ENCODE measurements at places on chromosomes 4 and X.

GRCh38 chr4:150402871-150403272 lies 179.1 kb upstream of the MAB21L2 start:
- no peak for DNase-seq

DNA sequence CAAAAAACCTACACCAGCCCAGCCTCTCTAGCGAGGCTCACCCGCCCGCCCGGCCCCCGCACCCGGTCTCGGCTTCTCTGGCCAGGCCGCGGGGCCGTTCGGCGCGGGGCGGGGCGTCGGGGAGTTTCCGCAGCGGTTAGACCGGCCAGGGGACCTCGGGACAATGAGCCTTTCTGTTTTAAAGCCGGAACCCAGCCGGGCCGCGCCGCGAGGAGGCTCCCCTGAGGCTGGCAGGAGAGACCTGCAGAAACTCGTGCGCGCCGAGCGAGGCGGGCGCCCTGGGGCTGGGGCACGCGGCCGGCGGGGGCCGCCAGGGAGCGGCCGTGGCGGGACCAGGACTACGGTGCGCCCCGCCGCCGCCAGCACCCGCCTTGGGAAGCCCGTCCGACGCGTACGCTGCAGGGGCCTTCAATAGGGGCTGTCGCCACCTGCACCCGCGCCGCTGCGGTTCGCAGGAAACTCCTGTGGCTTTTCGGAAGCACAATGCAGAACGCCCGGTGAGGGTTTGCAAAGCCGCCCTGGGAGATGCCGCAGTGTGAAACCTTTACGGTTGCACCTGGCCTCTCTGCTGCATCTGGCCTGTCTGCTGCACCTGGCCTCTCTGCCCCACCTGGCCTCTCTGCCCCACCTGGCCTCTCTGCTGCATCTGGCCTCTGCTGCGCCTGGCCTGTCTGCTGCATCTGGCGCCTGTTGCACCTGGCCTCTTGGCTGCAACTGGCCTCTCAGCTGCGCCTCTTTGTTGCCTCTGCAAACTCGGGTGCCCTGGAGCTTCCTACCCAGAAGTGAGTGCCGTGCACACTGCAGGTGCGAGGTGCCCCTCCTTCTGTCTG lies 63.9 kb downstream of the TRAPPC11 start:
- DNase-seq, result no peak

- DNase-seq, result no peak
Observed at GRCh38 chr4:97577004-97577403, 566.3 kb downstream of the STPG2 start.

GRCh38 chr4:56276547-56276946 lies 110.7 kb downstream of the AASDH start:
- DNase-seq, result no peak

- no peak for DNase-seq
Observed at GRCh38 chr4:67571975-67572374, 13.4 kb downstream of the STAP1 start.

DNA sequence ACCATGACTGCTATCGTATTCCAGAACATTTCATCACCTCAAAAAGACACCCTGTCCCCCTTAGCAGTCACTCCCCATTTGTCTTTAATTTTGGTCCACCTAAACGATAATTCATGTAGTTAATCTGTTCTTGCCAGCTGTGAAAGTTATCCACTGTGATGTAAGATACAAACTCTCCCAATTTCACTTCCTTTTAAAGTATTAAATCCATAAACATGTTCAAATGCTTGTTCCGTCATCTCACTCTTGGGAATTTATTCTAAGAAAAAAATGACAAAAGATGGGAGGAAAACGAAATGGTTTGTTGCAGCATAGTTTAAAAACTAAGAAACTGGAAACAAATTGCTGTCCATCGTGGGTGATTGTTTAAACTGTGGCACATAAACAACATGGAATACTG lies 53.7 kb upstream of the IRF2 start:
- DNase-seq, result no peak

DNA sequence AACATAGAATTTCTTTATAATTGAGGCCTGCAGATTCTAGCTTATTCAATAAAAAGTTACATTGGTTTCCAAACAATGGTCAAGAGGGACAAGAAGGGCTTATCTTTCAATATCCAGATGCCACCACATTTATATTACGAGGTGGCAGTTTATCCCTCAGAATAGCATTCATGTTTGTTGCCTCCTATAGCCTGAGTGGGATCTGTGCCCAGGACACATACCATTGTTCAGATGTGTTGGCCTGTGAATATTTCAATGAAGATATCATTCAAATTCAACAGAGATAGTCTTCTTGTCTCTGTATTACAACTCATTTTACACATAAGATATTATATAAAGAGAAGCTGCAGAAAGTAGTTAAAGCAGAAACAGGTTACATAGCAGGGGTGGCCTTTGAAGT lies 20.5 kb downstream of the GLRB start:
- DNase-seq, result no peak

DNA sequence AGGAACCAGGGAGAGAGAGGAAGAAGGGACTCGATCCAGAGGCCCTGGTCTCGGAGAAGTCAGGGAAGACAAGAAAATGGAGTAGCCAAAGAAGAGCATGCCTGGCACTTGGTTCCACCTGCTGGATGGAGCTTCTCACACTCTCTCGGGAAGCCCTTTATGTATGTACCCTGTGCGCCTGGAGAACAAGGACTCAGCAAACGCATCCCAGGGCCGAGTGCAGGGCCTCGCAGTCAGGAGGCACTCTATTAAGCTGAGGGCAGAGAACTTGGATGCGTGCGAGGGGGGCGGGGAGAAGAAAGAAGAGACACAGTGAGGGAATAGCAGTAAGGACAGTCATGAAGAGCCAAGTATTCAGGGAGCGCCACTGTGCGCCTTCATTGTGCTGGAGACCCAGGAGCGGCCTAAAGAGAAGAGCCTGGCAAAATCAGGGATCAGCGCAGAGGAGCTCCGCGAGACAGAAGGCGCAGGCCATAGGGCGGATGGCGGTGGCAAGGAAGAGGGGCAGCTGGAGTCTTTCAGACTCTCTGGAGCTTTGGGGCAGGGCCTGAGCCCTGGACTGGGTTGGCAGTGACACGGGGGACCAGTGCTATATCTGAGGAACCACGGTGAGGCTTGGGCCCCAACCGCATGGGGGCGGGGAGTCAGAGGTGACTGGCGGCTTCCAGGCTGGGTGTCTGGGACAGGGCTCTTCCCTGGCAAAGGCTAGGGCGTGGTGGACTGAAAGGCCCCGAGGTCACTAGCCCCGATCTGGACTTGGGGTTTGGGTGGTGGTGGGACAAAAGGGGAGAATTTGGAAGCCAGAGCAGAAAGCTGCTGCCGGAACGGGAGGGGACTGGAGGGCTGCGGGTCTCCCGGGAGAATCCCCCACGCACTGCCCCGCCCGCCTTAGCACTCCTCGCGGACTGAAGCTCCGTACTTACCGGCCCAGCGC lies 1.9 kb upstream of the SEPTIN6 start:
- DNase-seq, result no peak

GRCh38 chr4:76823495-76823894 lies 74.4 kb downstream of the SOWAHB start:
- no peak for DNase-seq

DNA sequence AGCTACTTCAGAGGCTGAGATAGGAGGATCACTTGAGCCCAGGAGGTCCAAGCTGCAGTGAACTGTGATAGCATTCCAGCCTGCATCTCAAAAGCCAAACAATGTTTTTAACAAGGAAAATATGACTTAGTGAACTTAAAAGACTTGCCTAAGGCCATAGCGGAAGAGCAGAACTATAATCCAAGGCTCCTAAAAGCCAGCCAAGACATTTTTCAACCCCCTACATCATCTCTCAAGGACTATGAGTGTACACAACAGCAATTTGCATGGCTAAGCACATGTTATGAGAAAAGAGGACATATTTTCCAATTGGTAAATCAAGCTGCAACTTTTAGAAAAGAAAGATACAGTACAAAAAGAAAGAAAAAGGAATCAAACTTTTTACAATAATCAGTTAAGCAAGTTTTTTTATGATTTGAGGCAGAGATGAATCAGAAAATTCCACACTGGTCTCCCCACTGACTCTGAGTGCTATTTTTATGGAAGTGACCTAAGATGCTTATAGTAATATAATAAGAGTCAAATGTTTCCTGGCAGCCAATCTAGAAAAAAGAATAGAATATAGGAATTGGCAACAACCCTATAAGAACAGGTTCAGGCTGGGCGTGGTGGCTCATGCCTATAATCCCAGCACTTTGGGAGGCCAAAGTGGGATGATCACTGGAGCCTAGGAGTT lies 9.8 kb upstream of the ACOT9 start:
- DNase-seq, result no peak

DNA sequence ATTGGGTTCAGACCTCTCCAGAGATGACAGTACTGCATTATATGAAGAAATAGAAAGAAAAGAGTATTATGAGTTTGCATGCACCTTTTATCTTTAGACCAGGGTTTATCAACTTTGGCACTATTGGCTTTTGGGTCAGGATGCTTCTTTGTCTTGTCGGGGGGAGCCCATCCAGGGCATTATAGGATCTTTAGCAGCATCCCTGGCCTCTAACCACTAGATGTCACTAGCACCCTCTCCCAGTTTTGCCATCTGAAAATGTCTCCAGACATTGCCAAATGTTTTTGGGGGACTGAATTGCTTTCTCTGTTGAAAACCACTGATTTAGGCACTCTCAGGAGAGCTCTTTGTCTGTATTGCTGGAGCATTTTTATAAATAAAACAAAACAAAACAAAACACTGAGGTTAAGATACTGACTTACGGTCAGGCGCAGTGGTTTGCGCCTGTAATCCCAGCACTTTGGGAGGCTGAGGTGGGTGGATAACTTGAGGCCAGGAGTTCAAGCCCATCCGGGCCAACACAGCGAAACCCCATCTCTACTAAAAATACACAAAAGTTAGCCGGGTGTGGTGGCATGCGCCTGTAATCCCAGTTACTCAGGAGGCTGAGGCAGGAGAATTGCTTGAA lies 23.6 kb downstream of the CA5B start:
- no peak for DNase-seq

- DNase-seq, result no peak
Observed at GRCh38 chrX:15673970-15674369, 9.4 kb upstream of the CLTRN start.

DNA sequence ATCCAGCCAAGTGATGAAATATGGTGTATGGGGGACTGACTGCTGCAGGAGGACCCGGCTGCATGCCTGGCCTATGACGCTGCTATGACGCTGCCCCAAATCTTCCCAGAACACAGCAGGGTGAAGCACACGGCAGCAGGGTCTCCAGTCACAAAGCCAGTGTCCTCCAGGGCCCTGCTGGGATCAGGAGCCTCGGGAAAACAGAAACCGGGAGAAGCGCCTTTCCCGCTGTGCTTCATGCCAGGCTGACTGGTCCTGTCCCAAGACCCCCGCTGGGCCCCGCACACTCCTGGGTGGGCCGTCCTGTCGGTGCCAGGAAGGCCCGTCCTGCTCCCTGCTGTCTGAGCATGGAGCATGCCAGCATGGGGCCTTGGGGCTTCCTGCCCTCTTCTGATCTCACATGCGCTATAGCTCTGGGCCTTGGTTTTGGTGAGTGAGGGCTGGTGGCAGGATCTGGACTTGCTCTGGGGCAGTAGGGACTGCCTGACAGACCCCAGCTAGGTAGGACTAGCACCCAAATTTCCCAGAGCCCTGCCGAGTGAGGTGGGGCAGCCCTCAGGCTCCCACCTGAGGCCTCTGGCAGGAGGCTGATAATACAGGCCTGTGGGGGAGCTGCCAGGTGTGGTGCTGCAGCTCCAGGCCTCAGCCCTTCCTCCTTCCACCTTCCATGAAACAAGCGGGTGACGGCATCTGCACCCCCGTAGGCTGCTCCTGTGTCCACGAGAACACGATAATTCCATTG lies 64.0 kb downstream of the ACOX3 start:
- no peak for DNase-seq

DNA sequence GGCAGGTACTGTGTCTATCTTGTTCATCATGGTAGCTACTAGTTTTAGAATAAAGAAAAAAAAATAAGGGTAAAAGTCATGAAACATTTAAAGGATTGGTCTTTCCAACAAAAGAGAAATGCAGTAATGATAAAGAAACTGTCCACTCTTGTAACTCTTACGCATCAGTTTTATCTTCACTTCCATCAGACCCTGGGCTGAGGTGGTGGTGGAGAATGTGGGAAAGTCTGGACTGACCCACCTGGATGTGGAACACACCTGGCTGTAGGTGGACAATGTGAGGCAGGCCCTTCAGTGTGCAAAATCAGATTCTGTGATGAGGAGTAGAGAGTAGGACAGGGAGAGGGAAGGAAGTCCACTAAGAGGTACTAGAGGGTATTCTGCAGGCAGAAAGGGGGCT lies 128.6 kb downstream of the RASL11B start:
- no peak for DNase-seq

DNA sequence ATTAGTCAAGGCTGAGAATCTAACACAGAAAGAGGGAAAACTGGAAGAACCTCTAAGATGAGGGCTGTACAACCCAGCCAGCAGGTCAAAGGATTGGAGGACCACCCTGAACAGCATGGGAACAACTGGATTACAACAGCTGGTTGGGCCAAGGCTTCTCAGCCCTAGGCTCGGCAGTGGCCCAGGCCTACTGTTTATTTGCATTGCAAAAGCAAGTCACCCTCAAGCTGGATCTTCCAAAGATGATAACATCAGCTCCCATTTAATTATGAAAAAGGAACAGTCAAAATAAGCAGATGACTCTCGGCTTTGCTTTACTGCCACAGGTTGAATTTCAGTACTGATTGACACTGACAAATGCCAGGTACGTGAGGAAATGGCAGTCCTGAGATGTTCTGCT lies 61.8 kb downstream of the GPC3 start:
- DNase-seq, result no peak

DNA sequence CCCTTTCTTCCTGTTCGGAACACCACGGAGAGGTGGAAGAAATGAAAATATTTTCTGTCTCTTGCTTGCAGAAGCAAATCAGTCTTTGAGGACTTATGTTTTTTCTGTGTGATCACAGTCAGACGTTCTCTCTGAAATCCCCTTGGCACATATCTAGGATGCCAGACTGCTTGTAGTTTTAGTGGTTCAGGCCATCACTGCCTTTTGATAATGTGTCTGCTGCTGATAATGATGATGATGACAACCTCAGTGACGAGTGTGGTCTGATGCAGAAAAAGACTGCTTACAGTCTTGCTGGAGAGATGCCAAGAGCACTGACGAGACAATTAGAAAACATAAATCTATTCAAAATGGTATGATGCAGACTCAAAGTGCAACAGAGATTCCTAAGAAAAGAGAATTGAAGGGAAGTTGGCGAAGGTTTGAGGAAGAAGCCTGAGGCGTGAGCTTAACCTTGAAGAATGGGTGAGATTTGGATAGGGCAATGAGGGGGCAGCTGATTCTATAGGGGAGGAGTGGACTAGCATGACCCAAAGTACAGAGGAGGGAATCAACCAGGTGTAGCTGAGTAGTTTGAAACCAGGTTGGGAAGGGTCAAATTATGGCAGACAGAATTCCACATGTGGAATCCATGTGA lies 7.9 kb downstream of the RAB33A start:
- no peak for DNase-seq
